ENCODE measurements at places on chromosomes 12 and 14.

DNA sequence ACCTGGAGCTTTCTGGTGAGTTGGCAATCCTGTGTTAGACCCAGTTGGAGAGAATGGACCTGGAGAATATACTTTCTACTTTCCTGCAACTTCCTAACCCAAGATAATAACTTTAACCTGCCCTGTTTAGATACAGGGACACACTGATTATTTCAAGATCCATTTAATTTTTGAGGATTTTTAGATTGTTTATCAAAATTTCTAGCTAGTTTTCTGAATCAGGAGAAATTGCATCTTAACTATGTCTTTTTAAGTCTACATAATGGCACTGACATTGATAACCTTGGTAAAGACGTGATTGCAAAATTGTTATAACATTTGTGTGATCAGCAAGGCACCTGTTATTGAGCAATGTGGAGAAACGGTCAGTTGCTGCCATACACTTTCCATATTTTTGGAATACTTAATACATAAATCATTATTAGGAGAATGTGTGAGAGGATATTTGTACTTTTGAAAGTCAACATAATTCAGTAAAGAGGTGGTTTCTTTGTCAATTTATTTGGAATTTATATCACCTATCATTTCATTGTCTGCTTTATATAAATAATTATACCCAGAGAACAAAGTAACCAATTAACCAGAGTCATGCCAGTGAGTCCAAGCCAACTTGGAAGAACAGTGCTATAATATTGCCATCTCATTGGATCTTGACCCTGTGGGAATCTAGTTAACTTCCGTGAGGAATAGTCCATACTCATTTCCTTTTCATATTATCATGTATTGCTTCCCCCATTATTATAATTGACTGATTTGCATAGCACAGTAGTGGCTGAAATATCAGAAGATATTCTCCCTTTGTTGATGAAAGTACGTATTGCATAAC lies 28.4 kb downstream of the NFYB start:
- DNase-seq = no peak

- DNase-seq = no peak
Observed at GRCh38 chr12:122385171-122386016, 37.1 kb downstream of the CLIP1 start.

DNA sequence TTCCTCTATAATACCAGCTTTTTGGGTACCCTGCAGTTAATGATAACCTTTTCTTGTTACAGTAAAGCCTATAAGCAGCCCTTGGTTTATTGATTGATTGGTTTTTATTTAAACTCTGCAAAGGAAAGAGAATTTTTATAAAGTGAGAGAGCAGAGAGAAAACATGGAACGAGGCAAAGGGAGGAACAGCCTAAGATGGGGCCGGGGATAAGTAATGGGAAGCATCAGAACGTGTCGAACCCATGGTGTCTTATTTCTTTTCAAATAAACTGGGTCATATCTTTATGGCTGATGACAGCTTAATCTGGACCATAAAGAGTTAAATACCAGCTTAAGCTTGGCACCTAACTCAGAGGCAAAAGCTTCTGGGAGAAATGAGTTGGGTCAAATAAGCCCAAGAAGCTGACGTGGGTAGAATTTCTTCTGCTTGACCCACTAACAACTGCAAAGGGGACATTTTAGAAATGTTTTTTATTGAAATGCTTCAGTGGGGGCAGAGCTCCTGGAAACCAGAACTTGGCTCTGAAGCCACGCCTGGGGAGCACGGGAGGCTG lies 12.0 kb upstream of the C14orf93 start:
- no peak for DNase-seq

- no peak for DNase-seq
Observed at GRCh38 chr12:75981247-75982168, 50.1 kb downstream of the PHLDA1 start.

GRCh38 chr12:126483145-126484068 lies 1418.2 kb downstream of the AACS start:
- peak; percentile 95 for DNase-seq

DNA sequence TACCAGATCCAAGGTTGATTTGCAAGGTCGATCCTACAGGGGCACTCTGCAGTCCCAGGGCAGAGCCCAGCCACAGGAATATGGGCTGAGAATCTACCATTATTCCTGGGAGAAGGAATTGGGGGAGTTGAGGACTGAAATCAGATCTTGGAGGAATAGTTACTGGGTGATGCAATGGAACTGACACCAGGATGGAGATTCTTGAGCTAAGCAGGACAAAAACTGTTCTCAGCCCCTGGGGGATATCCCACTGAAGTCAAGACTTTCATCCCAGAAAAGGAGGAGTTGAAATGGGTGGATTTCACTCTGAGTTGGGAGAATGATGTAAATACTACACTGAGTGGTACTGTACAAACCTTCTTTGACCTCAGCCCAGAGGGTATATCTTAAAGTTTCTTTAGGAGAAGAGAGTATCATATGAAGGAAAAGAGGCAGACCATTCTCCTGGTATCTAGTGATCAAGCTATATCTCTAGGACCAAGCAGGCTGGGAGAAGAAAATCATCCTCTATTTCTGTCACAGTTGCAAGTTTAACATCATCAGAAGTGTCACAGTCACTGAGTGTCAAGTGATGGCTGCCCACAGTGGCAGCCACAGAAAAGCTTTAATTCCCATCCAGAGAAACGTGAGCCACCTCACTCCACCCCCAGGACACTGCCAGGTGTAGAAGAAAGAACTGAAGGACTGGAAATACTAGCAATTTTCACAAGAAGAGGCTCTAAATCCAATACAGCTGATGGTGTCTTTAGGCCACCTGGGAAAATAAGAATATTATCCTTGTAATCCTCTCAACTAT lies 181.9 kb downstream of the NUAK1 start:
- DNase-seq = peak; percentile 18

GRCh38 chr14:53034688-53035230 lies 83.9 kb upstream of the FERMT2 start:
- DNase-seq = no peak

GRCh38 chr14:93788293-93788542 lies at the start of gene PRIMA1:
Gene PRIMA1 (minus strand): TSS chr14:93788485. CDS start chr14:93787718, 767 bp downstream.
- DNase-seq = no peak

Measured in fibroblast of the aortic adventitia (primary cell).